Coronary artery (tissue), 2 donors: ENCODE measurements at places on chromosomes 11 and 22.

GRCh38 chr11:61697078-61697502 lies 16.9 kb downstream of the DAGLA start:
- no peak for DNase-seq

DNA sequence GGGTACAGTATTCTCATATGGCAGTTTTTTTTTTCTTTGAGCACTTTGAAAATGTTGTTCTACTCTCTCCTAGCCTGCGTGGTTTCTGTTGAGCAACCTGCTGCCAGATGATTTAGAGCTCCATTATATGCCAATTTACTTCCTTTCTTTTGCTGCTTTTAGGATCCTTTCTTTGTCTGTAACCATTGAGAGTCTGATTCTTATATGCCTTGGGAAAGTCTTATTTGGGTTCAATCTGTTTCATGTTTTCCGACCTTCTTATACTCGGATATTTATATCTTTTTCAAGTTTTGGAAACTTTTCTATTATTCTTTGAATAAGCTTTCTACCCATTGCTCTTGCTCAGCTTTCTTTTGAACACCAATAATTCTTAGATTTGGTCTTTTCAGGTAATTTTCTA lies 138.1 kb upstream of the RAG2 start:
- DNase-seq, result no peak

DNA sequence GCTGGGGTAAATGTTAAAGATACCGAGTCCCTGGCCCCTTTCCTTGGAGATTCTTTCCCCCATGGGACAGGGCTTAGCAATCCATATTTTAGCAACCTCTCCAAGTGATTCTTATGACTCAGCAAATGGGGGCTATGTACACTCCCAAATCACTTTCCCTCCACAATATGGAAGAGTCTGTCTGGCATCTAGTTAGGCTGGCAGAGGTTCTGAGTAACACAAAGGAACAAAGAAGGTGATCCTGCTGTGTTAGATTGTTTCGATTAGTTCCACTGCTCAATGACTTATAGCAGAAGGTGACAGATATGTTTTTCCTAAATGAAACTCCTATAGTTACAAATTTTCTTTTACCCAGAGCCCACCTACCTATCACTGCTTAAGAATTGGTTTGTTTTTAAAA lies 154.0 kb upstream of the SYT13 start:
- DNase-seq, result no peak

- DNase-seq, result no peak
Measured at GRCh38 chr11:115885535-115886421, 381.6 kb upstream of the CADM1 start.

DNA sequence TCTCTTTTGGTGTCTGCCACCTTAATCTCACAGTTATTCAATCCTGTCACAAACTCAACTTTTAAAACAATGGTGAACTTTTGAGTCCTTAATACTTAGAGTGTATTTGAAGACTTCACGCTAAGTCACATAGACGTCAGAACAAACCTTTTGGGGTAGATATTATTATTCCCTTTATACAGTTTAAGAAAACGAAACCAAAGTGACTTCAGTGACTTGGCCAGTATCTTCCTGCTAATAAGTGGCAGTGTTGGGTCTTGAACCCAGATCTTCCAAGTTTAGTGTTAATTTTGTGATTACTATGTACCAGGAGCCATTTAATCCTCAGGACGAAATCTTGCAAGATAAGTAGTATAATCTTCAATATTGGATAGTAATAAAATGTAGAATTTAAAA lies 691 bp downstream of the CEP295 start:
- no peak for DNase-seq

GRCh38 chr11:118615282-118615975 lies 8.0 kb downstream of the PHLDB1 start:
- DNase-seq, result peak; percentile 31

DNA sequence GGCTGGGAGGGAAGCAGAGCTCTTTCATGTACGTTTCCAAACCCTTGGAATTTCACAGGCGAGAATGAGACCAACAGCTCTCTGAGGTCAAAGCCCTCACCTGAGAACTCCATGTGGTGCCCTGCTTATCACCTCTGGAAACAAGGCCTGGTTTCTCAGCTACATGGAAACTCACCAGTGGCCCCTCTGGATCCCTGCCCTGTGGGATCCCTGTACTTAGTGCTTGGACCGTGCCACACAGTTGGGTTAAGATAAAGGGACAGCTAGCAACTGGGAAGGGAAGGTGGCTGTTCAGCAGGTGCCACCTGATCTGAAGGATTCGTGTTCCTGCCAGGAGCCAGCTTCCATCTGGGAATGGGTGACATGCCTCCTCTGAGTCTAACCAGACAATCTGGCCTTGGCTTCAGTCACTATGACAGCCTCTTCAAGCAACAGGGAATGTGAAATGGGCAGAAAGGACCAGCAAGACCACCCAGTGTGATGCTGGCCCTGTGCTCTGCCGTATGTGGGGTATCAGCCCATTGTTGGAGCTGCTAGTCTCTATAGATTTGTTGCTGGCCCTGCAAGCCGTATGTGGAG lies 54.3 kb upstream of the BID start:
- DNase-seq, result no peak

DNA sequence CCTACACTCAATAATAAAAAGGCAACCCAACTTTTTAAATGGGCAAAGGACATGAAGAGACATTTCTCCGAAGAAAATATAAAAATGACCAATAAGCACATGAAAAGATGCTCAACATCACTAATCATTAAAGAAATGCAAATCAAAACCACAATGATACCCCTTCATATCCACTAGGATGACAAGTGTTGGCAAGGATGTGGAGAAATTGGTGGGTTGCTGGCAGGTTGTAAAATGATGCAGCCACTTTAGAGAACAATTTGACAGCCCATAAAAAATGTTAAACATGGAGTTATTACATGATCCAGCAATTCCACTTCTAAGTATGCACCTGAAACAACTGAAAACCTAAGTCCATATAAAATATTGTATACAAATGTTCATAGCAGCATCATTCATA lies 73.2 kb upstream of the LMO2 start:
- DNase-seq, result no peak

DNA sequence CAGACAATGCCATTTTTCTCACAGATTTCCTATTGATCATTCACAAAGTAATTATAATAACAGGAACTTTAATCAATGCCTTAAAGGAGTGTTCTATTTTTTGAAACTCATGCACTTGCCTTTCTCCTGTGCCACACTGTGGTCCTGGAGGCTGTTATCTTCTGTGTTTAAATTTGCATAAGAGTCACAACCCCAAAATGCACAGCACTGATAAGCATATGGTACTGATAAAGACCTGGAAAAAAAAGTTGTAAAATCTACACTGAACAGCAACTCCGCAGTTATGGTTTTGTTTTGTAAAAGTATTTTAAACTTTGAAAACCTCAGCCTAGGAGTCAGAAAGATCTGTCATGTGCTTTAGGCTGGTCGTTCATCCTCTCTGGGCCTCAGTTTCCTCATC lies 9.1 kb upstream of the CCDC34 start:
- no peak for DNase-seq

GRCh38 chr11:64601605-64602465 lies 10.8 kb downstream of the SLC22A12 start:
- DNase-seq, result no peak

DNA sequence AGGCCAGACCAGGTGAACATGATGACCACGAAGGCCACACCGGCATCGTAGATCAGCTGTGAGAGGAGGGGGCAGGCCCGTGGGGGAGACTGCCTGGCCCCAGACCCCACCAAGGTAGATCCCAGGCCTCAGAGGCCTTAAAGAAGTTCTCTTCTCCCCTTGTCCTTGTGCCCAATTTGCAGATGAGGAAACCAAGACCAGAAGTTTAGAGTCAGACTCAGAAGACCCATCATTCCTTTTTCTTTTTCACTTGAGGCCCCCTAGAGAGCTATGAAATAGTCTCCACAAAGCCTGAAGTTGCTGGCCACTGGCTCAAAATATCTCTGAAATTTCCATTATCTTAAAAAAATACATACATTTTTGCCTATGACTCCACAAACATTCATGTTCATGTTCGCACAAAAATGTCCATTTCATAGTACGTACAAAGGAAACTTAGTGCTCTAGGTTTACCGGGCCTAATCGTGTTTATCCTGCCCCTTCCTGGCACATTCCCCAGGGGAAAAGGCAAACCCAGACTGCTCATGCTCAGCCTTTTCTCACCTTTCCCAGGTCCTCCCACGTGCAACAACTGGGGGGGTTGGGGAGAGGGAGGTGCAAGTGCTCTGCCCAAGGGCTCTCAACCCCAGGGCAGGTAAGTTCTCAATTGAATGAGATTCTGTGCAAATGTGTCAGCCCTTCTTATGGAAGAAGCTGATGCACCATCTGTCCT lies 19.2 kb downstream of the SLC43A1 start:
- no peak for DNase-seq

DNA sequence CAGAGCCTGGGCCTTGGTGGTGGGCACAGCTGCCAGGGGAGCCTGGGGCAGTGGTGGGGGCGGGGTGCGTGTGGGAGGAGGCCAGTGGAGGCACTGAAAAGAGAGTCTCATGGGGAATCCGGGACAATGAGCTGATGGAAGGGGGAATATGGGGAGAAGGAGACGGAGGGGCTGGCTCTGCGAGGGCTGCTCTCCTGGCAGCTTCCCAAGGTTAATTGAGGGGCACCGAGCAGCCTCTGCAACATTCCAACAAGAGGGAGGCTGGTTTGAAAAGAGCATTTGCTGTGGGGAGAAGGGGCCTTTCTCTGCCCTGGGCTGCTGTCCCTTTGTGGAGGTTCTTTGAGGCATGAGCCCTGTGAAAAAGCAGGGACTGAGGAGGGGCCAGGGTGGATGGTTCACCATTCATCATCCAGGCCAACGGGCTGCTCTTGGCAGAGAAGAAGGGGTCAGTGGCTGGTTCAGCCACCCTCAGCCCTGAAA lies 9.4 kb upstream of the IGSF9B start:
- no peak for DNase-seq

DNA sequence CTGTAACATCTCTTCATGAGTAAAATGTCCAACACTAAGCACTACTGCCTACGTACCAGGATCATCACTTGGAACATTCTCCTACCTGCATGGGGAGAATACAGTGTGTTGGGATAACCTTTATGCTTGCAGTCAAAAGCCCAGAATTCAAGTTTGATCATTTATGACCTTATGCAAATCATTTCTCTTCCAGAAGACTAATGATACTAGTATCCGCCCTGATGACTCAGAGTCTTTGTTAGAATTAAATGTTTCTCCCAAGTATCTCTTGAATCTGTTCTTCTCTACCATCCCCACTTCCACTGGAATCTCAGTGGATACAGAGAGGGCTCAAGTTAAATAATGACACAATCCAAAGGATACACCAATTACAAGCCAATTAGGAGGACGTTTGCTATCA lies 12.4 kb downstream of the MAJIN start:
- no peak for DNase-seq

GRCh38 chr22:29830585-29830984 lies 7.5 kb downstream of the ASCC2 start:
- DNase-seq, result no peak

DNA sequence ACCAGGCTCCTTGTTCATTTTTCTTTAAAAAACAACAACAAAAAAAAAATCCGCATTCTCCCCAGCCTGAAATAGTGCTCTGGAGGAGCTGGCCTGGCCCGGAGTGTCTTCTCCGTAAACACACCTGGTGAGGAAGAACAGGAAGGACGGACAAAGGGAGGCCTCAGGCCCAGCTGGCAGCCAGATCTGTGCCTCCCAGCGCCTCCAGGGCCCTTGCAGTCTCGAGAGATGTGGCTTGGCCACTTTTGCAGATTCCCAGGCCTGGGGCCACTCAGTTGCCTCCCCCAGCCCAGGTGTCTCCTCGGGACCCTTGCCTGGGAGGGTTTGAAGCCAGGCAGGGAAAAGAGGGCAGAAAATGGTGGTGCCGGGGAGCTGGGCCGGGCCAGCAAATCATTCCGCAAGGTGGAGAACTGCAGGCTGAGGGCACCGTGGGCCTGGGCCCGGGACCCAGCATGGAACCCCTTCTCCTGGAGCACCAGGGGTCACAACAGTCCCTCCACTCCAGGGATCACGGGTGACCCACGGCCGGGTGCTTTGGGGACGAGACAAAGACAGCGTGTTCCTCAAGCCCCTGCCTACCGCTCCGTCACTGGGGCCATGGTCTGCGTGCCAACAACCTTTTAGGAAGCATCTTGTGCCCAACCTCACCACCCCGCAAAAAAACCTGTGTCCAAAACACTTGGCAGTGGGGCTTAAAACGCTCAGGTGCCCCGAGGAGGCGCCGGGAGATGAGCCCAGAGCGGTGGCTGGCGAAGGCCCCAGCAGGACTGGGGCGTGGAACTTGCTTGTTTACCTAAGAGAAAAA lies 67.1 kb upstream of the WNT7B start:
- DNase-seq, result peak; percentile 79

GRCh38 chr11:65529475-65530156 lies 4.7 kb downstream of the SCYL1 start:
- DNase-seq, result no peak

GRCh38 chr11:680476-680875 lies 14.5 kb downstream of the DEAF1 start:
- no peak for DNase-seq

GRCh38 chr11:6824136-6824823 lies 21.2 kb upstream of the OR10A5 start:
- no peak for DNase-seq

DNA sequence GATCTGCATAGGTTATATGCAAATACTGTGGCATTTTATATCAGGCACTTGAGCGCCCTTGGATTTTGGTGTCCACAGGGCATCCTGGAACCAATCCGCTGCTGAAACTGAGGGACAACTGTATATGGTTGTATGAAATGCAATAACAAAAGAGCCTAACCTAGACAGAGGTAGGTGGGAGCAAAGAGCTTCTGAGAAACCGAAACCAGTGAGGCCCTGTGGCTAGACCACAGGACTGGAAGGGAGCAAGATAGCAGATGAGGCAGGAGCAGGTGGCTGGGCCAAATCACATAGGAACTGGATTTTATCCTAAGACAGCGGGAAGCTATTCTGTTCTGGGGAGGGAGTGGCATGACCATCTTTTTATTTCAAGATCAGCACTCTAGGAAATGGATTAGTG lies 30.1 kb downstream of the RCN1 start:
- no peak for DNase-seq

DNA sequence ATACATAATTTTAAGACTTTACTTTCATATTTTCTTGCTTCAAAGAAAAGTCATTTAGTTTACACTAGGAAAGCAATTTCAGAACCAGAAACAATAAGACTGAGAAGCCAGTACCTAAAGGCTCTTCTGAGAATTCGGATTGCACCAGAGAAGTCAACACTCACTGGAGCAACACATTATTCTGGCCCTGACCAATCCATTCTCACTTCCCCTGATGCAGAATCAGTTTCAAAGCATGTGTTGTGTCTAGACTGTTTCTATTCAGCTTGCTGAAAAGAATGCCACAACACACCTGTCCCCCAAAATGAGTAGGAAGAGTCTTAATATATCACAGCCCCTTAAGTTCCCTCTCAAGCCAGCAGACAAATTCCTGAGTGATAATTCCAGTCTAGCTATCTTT lies 1074.3 kb upstream of the TENM4 start:
- DNase-seq, result no peak

DNA sequence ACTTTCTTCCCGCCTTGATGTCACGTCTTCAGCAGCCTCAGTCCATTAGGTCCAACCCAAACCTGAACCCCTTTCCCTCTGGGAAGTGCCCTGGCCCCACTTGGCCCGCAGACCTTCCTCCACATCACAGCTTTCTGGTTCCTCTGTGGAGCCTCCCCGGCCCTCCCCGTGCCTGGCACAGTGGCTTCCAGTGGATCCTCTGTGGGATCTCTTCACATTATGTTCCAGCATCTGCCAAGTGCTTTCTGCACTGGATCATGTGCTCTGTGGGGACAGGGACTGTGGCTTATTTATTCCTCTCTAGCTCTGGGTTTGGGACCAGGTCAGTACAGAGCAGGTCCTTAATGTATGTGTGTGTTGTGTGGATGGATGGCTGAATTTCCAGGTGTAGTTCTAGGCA lies 30.9 kb downstream of the POLR3H start:
- DNase-seq, result no peak
